ENCODE measurements at places on chromosomes 1 and 21.

- DNase-seq: peak; percentile 78
Measured at GRCh38 chr21:25881524-25882376, 147.0 kb downstream of the GABPA start.

- DNase-seq: no peak
Measured at GRCh38 chr1:169867012-169867675, 26.6 kb downstream of the SCYL3 start.

DNA sequence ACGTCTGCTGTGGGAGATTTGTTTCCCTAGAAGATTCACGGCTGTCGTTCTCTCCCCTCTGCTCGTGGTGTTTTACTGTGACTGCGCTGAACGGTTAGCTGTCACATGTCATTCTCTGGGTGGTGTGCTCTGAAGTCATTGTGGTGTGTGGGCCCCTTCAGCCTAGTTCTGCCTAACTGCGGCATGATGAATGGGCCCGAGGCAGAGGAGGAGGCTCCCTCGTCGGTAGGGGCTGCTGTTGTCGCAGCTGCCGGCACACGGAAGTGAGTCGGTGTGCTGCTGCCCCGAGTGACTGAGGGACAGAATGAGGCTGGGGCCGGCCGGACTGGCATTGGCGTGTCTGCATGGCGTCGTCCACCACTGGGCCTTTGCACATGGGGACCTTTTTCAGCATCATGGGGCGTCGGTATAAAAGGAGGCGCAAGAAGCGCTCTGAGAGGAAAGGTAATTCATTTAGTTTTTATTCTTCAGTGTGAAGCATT is 77.9 kb downstream of the ADARB1 start:
- peak; percentile 56 for DNase-seq

GRCh38 chr1:101435831-101436511 is 199.2 kb downstream of the S1PR1 start:
- no peak for DNase-seq

- no peak for DNase-seq
Measured at GRCh38 chr1:99994496-99994895, 24.7 kb downstream of the SLC35A3 start.

DNA sequence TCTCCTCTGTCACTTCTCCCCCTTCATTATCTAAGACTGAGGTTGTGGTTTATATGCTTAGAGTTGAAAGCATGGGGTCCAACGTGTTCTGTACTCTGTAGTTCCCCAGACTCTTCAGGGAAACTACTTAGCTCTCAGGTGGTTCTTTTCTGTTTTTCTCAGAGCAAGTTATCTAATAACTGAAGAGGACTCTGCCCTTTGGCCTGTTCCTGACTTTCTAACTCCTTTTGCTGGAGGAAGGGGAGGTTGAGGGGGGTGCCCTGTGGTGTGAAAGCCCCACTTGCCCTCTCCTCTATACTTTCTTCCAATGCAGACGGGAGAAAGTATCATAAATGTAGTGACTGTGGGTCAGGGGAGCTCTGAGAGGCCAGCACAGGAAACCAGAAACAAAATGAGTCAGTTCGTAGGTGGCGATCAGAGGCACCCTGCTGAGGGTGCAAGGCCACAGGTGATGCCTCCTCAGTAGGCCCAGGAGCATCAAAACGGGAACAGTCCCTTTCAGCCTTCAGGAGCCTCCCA is 5.0 kb downstream of the SLC25A44 start:
- no peak for DNase-seq

DNA sequence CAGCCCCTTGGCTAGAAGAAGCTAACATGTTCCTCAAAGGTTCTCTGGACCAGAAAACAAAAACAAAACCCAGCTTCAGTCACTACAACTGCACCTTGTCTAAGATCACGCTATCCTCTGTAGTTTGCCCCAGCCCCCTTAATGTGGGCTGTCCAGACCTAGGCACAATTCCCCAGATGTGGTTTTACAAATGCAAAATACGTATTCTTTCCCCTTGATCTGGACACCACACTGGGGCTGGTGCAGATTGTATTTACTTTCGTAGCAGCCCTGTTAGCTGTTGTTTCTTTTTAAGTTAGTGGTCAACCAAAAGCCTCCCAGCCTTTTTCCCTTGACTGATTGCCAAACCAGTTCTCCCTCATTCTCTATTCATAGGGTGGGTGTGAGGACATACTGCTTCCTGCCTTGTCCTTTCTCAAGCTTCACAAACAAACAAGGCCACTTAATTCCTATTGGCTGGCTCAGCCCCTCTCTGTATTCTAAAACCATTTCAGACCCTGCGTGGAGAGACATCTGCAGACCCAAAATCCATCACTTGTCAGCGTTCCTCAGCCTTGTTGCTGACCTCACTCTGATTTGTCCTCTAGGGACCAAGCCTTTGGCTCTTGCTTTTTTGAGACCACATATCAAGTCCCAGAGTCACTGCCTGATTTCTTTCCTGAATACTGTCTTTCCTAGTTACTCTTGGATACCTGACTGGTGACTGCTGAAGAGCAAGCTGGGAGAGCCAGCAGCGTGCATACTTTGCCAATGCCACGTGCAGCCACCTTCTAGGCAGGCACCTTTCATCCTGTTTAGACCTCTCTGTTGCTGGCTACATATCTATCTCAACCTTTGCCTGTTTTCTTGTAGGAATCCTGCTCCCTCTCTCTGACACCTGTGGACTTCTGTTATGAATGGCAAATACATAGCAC is 96.4 kb upstream of the RAB3GAP2 start:
- no peak for DNase-seq

- DNase-seq: no peak
Measured at GRCh38 chr1:44592208-44593145, 81.8 kb downstream of the TMEM53 start.

GRCh38 chr1:119783354-119784185 is 14.9 kb upstream of the HMGCS2 start:
- no peak for DNase-seq

- no peak for DNase-seq
Measured at GRCh38 chr1:179941454-179941853, 13.2 kb upstream of the CEP350 start.

DNA sequence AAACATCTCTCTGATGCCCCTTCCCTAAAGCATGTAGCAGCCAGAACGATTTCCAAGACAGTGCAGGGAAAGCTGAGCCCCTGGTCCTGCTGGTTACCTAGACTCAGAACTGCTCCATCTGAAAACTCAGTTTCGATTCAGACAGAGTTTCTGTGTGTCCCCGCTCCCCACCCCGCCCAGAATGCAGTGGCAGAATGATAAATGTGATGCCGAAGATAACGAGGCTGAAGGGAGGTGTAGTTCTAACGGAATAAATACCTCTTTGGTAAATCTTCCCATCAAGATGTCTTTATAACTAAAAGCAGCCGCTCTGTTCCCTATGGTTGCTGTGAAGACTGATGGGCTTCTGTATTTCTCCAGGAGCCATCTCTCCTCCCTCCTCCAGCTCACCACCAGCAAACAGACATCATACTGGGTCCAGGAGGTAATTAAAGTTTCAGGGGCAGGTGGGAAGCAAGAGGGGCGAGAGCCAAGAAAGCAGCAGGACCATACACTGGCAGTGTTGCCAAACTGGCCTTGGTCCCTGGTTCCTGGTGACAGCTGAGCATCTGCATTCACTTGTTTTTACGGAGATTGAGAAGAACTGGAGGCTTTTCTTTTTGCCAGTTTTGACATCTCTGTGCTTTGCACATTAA is 76.9 kb downstream of the DDX20 start:
- DNase-seq: no peak

DNA sequence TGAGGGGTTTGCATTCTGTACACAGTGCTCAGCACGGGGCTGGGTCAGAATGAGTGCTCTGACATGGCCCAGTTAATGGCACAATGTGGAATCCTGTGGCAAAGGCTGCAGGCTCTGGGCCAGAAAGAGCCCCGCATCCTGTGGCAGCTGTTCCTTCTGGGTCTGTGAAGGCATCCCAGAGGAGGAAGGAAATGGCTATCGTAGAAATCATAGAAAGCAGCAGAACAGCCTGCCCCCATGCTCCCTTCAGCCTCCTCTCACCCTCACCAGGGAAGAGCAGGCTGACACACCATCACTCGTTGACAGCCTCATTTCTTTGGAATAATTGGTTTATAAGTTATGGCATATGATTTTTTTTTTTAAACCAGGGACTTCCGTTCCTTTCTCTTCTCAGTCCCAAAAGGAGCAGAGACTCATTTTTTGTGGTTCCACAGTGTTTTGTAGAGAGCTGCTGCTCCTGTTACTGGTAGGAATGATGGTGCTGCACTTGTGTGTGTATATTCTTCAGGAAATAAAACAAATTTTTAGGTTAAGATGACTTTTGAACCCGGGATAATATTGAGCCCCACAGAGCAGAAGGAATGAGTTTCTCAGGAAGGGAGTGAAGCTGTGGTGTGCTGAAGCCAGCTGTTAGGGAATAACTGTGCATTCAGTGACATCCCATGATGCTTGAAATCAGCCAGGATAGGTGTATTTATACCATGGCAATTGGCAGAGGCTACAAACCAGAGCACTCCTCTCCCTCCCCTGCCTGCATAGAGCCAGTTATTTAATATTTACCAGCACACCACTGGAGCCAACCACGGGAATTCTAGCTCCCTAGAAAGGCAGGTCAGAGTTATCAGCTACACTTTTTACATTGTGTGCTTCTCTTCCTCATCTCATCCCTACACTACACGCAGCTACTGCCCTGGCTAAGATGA is 32.0 kb downstream of the PLXNA2 start:
- no peak for DNase-seq

- no peak for DNase-seq
Measured at GRCh38 chr1:186033847-186034271, 299.7 kb downstream of the HMCN1 start.

GRCh38 chr1:156804026-156804425 is 12.6 kb downstream of the SH2D2A start:
- DNase-seq: no peak

- no peak for DNase-seq
Measured at GRCh38 chr1:43757343-43758053, 50.2 kb downstream of the ST3GAL3 start.

- DNase-seq: peak; percentile 96
Measured at GRCh38 chr1:203117611-203118575, 9.6 kb upstream of the ADORA1 start.

DNA sequence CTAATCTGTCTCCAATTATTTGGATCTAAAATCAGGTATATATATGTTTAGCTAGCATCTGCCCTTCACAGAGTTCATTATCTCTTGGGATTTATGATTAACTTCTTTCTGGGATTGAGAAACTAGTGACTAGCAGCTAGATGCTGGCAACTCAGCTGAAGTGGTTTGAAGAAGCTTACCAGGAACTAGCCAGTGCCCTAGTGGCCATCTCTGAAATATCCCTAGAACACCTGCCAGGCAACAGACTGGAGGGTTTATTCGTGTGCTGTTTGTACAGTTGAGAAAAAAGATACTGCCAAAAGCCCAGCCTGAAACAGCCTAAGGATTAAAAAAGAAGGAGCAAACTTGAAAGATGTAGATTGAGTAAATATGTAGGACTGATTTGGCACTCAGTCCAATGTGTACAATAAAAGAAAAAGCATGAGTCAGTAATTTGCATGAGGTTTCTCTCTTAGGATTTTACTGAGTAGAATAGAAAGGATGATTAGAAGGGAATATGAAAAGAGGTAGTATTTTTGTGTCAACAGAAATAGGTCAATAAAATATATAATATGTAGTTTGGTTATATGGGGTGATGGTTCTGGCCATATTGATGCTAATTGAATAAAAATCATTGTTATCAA is 1144.6 kb upstream of the ADGRL2 start:
- DNase-seq: peak; percentile 69

DNA sequence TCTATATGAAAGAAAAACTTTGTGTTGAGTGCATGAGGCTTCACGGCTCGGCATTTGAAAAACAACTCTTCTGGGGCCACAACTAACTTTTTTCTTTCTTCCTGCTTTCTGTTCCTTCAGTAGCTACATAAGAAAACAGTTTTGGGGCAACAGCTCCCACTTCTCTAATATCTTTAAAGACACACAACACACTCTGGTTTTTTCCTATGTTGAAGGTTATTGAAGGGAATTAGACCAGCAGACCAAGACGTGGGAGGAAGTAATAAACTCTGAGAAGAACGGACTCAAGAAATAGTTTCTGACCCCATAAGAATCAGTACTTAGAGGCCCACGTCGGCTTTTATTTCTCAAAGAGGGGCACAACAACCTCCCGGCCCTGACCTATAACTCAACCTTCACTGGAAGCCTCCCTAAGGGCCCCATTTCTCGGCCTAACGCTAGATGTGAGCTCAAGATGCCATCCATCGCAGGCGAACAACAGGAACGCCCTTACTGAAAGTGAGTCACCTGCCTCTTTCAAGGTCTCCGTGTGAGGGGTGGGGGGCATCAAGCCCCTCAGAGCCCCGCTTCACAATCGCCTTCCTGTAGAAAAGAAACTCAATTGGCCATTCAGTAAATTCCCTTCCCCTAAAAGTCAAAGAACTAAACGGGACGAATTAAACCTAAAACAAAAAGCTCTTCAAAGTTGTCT is 844 bp downstream of the ZMYM6 start:
- peak; percentile 33 for DNase-seq

GRCh38 chr1:56931686-56932085 is 34.1 kb downstream of the C8B start:
- DNase-seq: no peak

DNA sequence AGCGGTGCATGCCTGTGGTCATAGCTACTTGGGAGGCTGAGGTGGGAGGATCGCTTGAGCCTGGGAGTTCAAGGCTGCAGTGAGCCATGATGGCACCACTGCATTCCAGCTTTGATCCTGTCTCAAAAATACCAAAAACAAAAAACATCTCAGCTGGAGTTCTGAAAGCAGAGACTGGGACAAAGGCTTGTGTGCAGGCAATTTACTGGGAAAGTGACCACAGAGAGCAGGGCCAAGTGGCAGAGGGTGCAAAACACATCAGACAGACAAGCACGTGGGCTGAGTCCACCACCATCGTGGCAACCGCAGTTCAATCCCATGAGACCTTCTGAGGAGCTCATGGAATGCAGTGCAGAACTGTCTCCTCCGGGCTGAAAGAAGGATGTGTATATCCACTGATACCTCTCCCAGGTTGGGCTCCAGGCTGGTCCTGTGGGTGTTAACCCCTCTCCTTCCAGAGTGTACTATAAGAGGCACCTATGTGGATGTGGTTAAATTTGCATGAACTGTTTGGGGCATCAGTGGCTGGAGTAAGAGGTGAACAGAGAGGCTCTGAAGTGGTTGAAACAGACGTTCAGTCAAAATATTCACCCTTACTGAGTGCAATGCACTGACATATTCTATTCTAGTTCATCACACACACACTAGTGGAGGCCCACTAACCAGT is 10.8 kb downstream of the PIGP start:
- no peak for DNase-seq

GRCh38 chr1:44714944-44715571 is 15.9 kb downstream of the RNU5D-1 start:
- DNase-seq: peak; percentile 80

- no peak for DNase-seq
Measured at GRCh38 chr21:42495765-42496119, 282 bp downstream of the RSPH1 start.

DNA sequence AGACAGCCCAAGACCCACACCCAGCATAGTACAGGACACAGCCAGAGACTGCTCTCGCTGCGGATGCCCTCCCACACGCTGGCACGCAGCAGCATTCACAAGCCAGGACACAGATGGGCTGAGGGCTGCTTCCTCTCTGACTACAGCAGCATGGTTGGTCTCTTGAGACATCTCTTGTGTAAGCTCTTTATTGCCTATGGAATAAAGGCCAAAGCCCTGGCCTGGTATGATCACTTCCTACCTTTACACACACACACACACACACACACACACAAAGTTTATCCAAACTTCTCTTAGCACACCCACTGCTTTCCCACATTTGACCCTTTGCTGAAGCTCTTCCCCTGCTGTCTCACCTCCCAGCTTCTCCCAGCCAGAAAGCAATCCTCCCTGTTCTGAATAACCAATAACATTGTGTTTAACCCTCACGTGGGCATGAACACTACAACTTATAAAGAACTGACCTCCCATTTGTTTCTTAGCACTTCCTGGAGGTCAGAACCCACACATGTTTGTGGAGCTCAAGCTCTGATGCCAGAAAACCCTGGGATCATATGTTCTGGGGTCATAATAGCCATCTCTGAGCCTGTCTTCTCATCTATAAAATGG is 1.2 kb upstream of the LUZP1 start:
- DNase-seq: peak; percentile 37
